Stimulated activated CD4-positive, alpha-beta T cell treated with anti-CD3 and anti-CD28 coated beads, Interleukin-1b, Interleukin-23, amount 100 ng/mL, for 4 hours (primary cell): ENCODE measurements at places on chromosomes 2 and 18.

DNA sequence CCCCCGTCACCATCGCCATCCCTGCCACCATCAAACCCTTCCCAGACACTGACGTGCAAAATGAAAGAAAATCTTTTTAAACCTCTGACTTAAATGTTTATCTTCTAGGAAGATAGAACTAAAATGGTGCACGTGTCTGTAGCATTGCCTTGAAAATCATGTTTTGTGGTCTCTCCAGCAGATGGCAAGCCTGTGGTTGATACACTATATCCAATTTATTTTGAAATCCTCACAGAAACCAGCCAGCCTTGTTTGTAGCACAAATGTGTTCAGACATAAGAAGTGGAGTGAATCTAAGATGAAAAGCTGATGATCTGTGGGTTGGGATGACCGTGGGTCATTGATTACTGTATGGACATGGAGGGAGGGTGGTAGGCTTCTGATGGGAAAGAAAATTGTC is 436.2 kb upstream of the SMIM21 start:
- no peak for DNase-seq

- no peak for DNase-seq
These were observed 1223.1 kb upstream of the ZEB2 start for GRCh38 chr2:145743011-145743410.

GRCh38 chr2:10387033-10387432 is 61.1 kb downstream of the ODC1 start:
- DNase-seq, result no peak

DNA sequence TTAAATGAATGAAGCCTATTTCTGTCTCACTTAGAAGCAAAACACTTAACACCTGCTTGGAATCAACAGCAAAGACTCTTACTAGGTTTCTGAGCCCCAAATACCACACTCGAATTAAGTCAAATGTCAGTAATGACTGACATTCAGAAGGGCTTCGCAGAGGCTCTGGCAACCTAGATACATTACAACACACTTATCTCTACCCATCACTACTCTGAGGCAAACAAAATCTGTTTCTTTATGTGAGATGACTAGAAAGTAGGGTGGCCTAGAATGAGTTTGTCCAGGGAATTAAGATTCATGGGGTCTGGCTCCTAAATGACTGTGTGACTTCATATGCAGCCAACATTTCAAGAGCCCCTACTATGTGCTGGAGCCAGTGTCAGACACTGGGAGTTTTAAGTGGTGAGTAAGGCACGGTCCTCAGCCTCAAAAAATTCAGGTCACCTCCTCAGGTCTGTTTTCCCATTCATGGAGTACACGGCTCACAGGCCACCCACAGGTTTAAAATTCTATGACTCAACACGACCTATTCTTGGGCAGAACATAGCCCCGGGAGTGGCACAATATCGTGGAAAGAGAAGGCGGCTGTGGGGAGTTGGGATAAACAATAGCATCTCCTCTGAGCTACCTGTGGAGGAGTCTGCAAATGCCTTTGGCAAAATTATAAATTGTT is 150.3 kb upstream of the ZFP36L2 start:
- DNase-seq, result no peak

DNA sequence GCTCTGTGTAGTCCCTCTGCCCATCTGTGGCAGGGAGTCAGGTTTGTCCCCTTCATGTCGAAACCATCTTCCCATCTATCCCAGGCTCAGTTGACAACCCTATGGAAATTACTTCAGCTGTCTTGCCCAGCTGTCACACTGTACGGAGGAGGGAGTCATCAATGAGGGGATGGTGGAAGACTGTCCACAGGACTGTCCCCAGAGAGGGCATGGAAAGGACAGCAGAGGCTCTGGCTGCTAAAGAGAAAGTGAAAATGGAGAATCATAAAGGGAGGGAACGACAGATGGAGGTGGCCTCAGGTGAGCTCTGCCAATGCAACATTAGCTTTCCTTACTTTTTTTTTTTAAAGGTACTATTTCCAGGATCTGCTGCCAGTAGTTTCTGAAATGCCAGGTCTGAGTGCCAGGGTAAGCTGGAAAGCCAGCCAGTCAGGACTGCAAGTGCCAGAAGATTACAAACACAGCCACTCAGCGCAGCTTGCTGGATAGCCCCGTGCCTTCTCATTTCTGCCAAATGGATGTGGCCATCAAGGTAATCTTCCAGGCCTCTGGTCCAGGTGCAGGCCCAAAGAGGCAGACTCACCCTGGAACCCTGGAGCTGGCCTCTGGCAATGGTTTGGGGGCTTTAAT is 192.8 kb downstream of the AGPS start:
- DNase-seq, result no peak

DNA sequence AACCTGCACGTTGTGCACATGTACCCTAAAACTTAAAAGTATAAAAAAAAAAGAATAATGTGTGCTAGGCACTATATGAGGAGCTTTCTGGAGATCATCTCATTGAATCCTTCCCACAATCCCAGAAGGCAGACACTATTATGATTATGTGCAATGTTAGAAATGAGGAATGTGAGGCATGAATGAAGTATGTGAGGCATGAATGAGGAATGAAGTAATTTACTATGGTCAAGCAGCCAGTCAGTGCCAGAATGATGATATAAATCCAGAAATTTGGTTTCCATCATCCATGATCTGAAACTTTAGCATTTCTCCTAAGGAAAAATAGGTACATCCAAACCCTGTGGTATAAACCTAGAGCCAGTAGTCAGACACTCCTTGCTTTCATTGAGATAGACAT is 42.0 kb downstream of the CCDC148 start:
- no peak for DNase-seq

DNA sequence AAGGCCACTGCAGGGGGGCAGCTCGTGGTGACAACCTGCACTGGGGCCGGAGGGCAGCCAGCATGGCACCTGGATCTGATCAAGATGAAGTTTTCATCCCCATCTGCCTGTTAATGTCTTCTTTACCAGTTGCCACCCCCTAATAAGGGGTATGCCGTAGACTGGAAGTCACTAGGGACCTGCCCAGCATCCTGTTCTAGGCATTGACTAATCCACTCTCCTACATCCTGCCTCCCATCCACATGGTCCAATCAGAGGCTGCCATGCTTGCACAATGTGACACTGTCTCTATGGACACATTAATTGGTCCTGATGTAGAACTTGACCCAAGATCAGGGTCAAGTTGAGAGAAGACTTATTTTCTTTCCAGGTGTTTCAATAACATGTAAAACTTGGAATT is 95.1 kb upstream of the LCLAT1 start:
- no peak for DNase-seq

DNA sequence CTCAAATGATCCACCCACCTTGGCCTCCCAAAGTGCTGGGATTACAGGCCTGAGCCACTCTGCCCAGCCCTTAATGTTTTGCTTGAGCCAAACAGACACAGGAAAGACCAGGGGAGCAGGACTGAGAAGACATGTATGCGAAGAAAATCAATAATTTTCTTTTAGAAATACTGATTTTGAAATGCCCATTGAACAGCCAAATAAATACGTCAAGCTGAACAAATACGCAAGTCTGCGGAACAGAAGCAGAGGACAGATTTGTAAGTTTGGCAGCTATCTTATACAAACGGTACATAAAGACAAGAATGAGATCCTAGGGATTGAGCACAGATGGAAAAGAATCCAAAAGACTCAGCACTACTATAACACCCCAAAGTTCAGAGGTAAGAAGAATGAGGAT is 20.8 kb downstream of the SF3B1 start:
- DNase-seq, result no peak

DNA sequence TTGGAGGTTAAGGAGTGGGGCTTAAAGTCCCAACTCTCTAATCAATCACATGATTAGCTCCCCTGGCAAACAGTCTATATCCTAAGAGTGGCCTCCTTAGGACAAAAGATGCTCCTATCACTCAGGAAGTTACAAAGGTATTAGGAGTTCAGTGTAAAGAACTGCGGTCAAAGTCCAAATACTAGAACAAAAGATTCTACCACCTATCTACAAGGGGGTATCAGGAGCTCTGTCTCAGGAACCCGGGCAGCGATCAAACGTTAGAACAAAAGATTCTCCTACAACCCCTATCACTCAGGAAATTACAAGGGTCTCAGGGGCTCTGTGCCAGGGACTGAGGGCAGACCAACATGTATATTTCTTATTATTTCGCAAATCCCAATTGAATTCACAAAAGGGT is 58.0 kb downstream of the DTNB start:
- no peak for DNase-seq

DNA sequence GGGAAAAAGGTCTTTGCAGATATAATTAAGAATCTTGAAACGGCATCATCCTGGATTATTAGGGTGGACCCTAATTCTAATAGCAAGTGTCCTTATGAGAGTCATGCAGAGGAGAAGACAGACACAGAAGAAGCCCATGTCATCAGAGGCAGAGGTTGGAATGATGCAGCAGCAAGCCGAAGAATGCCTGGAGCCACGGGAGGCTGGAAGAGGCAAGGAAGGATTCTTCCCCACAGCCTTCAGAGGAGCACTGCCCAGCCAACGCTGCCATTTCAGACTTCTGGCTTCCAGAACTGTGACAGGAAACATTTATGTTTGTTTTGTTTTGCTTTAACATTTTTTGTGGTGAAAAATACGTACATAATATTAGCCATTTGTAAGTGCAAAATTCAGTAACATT is 72.3 kb downstream of the MCFD2 start:
- no peak for DNase-seq

DNA sequence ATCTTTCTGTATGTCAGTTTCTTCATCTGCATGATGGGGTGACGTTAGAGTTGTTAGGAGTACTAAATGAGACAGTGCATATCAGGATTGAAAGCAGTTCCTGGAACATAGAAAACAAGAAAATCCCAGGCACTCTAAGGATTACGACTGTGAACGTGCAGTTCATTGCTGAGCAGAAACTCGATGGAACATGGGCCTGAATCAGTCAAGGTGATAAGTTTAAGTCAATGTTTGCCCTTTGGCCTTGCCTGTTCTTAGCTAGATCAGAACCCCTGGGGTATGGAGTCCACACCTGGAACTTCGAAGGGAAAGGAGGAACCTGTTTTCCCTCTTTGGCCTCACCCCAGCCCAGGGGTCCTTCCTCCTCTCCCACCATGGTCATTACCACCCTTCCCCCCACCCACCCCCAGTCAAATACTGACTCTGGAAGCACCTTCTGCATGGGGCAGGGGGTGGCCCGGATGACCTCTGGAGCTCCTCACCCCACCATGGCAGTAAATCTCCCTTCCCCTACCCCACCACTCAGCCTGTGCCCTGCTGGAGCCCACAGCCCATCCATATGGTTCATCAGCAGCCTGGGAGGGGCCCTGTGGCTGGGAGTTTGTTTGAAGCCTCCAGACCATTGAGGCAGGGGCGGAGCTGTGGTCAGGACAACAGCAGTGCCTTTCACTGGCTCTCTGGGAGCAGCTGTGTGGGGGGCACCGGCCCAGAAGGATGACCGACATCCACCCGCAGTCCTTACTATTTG is 164.1 kb downstream of the SMAD7 start:
- DNase-seq, result no peak

DNA sequence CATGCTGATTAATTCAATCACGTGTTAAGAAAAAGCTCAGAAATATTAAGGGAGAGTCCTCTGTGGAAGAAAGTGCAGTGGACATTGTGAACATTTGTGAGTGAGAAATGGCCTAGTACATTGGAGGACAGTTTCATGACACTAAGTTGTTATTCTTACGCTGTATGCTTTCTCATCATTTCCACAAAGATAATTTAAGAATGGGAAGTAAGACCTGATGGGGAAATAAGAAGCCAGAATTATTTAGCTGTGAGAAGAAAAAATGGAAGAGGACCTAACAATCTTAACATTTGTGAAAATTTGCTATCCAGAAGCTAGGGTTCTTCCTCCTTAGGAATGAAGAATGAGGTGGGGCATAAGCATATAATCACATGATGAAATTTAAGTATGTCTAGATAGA is 15.2 kb upstream of the RAPH1 start:
- no peak for DNase-seq

GRCh38 chr2:103859238-103859637 is 994.7 kb upstream of the POU3F3 start:
- DNase-seq, result no peak

GRCh38 chr2:163281717-163282116 is 443.1 kb upstream of the KCNH7 start:
- no peak for DNase-seq

- DNase-seq, result no peak
These were observed 176.2 kb downstream of the BCL2 start for GRCh38 chr18:63143330-63143771.

GRCh38 chr2:19883486-19883885 is 18.3 kb downstream of the TTC32 start:
- no peak for DNase-seq

DNA sequence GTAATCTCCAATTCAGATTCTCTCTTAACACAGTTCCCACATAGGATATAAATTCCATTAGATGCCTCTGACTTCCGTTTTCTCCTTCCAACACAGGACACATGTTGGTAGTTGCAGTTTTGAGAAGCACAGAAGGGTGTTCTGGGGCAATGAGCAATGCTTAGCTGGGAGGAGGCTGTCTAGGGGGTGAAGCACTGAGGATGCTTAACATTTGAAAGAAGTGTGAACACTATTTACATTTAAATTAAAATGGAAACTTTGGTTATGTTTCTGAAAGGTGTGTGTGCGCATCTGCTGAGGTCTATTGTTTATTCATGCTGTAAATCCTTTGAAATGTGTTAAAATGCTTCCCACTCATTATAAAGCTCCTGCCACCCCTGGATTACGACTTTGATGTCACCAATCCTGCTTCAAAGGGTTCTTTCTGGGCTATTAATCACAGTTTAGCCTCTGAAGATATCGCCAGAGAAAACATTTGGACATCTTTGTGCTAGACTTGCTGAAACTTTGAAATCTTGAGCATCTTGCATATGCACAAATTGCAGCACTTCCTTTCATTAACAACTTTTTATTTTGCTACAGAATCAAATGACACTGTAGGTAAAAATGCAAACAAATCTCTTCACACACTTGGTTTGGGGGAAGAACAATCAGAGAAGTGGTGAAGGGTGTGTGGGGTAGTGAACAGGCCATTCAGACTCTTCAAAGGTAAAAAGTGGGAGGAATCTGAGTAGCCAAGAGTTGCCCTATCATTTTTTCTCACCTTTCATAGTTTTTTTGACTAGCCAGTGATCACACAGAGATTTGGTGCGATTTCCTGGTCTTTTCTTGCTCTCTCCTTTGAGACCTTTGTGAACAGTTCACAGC is 258.4 kb downstream of the MYO3B start:
- no peak for DNase-seq

GRCh38 chr2:7572450-7572849 is 655.2 kb downstream of the RNF144A start:
- DNase-seq, result peak; percentile 14

DNA sequence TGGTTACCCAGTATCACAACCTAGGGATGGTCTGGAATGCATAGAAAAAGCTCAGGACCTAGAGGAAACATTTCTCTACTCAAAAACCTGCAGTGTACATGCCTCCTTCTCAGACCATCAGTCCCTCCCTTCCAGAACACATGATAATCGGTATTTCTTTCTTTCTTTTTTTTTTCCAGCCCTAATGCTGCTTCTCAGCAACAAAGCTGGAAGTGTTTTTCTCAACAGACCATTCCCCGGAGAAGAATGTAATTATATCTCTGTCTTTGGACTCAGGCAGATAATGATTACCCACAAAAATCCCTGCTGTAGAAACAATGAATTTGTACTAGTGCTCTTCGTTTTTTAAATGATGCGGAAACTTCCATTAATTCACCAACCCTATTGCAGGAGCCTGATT is 44.1 kb upstream of the NDUFV2 start:
- DNase-seq, result no peak

- no peak for DNase-seq
These were observed 176.8 kb downstream of the RTP5 start for GRCh38 chr2:242046206-242046826.
